ENCODE measurements at places on chromosomes 4 and X. TPM values are rescaled to one million over a fixed set of nuclear protein-coding genes. Genes with fewer than 3 reads are reported as not detected.

The CXCL10 gene
- not detected for total RNA-seq

The XKRX gene
- not detected for total RNA-seq

The NAP1L3 gene
- 5.8 TPM for total RNA-seq

The MAGEA3 gene
- total RNA-seq = not detected

The CT47B1 gene
- not detected for total RNA-seq

The RIPPLY1 gene
- not detected for total RNA-seq

DNA sequence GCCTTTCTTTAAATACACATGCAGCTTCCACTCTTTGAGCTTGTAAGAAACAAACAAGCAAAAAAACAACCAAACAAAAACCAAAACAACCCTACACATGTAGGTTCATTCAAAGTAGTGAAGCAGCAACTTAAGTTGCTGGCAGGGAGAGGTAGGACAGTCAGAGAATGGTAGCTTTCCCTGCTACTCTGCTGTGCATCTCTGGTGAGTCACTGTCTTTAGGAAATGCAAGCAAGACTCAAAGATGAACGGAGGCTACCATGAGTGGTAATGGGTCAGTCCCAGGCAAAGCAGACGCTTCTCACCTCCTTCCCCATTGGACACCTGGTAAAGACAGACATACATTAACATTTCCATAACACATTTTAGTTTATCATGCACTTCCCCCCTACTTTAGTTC is 43.2 kb downstream of the PGRMC2 start:
- no peaks in the 10 kb centered on the region for H3K36me3 ChIP-seq
- no peaks in the 10 kb centered on the region for H3K4me1 ChIP-seq
- H3K4me3 ChIP-seq = no peak overlapping the region
- H3K27ac ChIP-seq = no peak overlapping the region
- ATAC-seq = no peak

DNA sequence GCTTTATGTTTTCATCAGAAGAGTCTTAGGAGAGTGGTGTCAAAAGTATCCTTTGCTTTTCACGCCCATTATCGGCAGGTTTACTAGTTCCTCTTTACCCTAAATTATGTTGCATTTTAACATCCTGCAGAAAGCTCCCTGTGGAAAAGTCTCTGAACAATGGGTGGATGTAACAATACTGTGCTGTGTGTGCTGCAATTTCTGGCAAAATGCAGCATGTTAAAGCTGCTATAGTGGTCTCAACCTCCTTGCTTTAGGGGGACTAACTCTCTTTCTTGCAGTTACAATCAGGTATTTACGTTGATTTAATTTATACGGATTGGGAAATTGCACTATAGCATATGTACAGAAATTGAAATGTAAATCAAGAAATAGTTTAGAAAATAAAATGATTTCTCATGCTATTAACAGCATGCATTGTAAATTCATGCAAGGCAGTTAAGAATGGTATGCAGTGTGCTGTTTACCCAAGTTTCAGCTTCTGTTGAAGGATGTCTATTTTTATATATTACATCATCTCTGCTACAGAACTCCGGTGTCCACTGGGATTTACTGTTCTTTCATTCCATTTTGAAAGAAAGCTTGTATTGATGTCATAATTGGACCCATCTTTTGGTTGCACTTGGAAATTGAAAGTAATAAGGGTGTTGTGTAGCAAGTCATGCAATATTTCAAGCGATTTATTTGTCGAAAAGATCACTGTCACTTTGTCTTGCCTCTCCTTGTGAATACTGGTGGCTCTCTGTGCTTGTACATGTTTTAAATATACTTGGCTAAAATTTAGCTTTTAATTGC is 145.7 kb downstream of the RAPGEF2 start:
- ATAC-seq = peak; percentile 92
- H3K27me3 ChIP-seq = no peaks in the 10 kb centered on the region
- H3K4me3 ChIP-seq = peak overlapping the region; percentile 19
- no peaks in the 10 kb centered on the region for H3K36me3 ChIP-seq
- peaks cover 9% of the 10 kb centered on the region for H3K4me1 ChIP-seq
- peak overlapping the region; percentile 43 for H3K27ac ChIP-seq

DNA sequence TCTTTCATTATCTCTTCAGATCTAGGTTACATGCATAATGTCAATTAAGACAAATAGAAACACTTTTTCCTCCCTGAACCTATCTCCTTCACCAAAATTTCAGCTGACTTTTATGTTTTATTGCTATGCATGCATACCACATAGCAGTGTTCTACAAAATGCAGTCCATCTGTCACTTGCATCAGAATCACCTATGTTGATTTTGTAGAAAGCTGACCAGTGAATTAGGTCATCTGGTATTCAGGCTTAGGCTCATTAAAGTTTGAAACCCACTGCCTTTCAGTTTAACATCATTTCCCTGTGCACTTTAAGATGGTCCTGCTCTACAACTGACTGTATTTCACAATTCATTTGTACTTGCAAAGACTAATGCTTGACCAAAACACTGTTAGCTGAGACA is 277.9 kb downstream of the CFAP299 start:
- H3K4me3 ChIP-seq = no peak overlapping the region
- H3K27me3 ChIP-seq = no peaks in the 10 kb centered on the region
- H3K36me3 ChIP-seq = no peaks in the 10 kb centered on the region
- ATAC-seq = no peak
- no peaks in the 10 kb centered on the region for H3K4me1 ChIP-seq
- no peak overlapping the region for H3K27ac ChIP-seq

GRCh38 chr4:21826071-21826470 is 122.5 kb downstream of the KCNIP4 start:
- no peaks in the 10 kb centered on the region for H3K4me1 ChIP-seq
- no peaks in the 10 kb centered on the region for H3K36me3 ChIP-seq
- H3K27me3 ChIP-seq = no peaks in the 10 kb centered on the region
- no peak for ATAC-seq
- no peak overlapping the region for H3K4me3 ChIP-seq
- H3K27ac ChIP-seq = no peak overlapping the region

- ATAC-seq = no peak
- no peak overlapping the region for H3K27ac ChIP-seq
- H3K4me3 ChIP-seq = no peak overlapping the region
- no peaks in the 10 kb centered on the region for H3K27me3 ChIP-seq
Measured at GRCh38 chr4:18057821-18058533, 36.4 kb upstream of the LCORL start.

GRCh38 chr4:151781026-151781425 is 20.2 kb upstream of the GATB start:
- H3K27ac ChIP-seq = no peak overlapping the region
- H3K4me1 ChIP-seq = no peaks in the 10 kb centered on the region
- no peaks in the 10 kb centered on the region for H3K36me3 ChIP-seq

Data from gastroesophageal sphincter (tissue), 4 donors.